HT-29 (cell line): ENCODE measurements at places on chromosomes 12 and 14. TPM values are rescaled to one million over a fixed set of nuclear protein-coding genes. Genes with fewer than 3 reads are reported as not detected.

- no peak for DNase-seq
Observed at GRCh38 chr12:58421990-58422389, 480.6 kb downstream of the ATP23 start.

DNA sequence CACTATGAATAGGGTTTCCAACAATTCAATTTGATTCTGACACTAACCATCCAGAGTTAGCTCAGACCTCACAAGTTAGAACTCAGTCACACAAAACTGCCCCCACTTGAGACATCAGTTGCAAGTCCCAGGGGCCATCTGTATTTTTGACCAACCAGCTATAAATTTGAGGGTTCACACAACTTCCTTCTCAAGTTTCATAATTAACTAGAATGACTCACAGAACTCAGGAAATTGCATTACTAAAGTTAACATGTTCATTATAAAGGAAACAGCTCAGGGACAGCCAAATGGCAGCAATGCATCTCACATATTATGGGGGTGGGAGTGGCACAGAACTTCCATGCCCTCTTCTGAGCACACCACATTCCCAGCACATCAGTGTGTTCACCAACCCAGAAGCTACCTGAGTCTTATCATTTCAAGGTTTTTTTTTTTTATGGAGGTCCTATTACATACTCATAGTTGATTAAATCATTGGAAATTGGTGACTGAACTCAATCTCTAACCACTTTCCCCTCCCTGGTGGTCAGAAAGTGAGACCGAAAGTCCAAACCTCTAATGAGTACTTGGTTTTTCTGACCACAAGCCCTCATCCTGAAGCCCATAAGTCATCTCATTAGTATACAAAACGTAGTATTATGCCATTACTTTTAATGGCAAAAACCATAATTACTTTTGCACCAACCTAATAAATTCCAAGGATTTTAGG is 1721.5 kb upstream of the SEL1L start:
- DNase-seq: no peak

DNA sequence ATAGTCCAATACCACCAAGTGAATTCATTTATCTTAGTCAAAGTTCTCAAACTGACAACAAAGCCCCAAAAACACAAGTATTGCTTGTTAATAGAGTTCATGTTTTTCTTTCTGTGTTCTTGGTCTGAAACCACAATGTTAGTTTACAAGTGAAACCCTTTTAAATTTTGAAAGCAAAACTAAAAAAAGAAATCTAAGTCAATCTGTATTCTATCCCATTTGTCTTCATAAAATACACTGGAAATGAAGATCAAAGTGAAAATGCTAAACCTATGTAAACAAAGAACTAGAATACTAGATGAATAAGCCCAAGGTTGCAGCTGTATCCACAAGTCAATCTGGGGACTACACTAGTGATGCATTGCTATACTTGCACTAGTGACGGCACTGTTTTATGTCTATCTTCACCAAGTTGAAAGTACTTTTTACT is 10.4 kb downstream of the MAP4K5 start:
- DNase-seq: peak; percentile 27

GRCh38 chr12:24850496-24850895 is 98.4 kb downstream of the BCAT1 start:
- DNase-seq: no peak

GRCh38 chr14:21197418-21198205 is 41.7 kb upstream of the OR5AU1 start:
- DNase-seq: no peak

DNA sequence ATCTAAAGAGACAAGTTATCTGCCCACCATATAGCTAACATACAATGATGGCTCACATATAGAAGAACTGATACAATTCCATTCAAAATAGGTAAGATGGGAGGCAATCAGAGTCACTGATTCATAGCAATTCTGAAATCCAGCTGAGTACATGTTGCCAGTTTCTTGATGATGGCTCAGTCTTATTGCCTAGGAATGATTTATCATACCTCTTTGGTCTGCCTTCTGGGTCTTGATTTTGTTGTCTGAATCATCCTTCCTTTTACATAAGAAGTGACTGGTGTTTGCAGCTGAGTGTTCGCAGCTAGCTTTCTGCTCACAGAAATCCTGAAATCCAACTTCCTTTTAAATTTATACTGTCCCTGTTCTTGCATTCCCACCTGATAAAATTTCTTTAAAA is 463.2 kb upstream of the MGAT4C start:
- no peak for DNase-seq

GRCh38 chr12:54016478-54016964 is 7.7 kb downstream of the HOXC8 start:
- peak; percentile 79 for DNase-seq

GRCh38 chr12:110581931-110582275 is 1.2 kb downstream of the PPTC7 start:
- DNase-seq: peak; percentile 36

DNA sequence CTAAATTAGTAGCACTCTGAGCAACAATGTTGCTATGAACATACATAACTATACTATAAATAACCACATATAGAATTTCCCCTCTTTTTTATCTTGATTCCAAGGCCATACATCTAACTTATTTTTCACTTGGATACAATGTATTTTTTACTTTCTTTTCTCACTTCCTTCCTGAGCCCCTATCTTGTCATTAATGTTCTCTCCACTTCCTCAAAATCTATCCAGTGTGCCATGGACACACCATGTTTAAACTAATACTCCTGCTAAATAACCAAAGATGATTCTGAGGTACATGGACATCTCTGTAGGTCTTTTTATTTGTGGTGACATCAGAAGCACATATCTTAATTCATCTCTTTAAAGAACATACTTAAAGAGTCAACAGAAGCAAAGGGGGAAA is 251.2 kb downstream of the C12orf42 start:
- no peak for DNase-seq

GRCh38 chr14:45902241-45902640 is 649.2 kb upstream of the MIS18BP1 start:
- DNase-seq: no peak

GRCh38 chr14:99724196-99724891 is 40.2 kb downstream of the CYP46A1 start:
- no peak for DNase-seq

DNA sequence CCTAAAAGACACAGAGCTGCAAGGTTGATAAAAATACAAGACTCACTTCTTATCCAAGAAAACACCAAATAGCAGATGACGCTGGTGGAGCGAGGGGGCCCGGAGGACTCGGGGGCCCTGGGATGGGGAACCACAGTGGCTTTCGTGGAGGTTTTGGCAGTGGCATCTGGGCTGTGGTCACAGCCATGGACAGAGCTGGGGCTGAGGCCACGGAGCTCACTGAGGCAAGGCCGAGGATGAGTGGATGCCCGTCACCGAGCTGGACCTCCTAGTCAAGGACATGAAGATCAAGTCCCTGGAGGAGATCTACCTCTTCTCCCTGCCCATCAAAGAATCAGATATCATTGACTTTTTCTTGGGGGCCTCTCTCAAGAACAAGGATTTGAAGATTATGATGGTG is 117.2 kb downstream of the PTPRO start:
- DNase-seq: no peak

- DNase-seq: no peak
Observed at GRCh38 chr12:27493260-27493940, 30.6 kb upstream of the PPFIBP1 start.

DNA sequence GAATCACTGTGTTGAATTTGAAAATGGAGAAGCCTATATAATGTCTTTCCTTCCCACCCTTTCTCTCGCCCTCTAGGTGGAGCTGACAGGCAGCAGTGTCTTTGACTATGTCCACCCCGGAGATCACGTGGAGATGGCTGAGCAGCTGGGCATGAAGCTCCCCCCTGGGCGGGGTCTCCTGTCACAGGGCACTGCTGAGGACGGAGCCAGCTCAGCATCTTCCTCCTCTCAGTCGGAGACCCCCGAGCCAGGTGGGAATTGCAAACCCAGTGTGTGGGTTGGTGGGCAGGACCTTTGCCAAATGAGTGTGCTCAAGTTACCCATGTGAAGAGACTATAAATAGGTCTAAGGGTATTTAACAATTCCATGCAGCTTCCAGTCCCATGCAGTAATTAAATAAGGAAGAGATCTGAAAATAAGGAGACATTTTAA is 274.7 kb downstream of the EGLN3 start:
- DNase-seq: peak; percentile 32

- no peak for DNase-seq
Observed at GRCh38 chr12:83074358-83074894, 387.7 kb downstream of the TMTC2 start.

- peak; percentile 41 for DNase-seq
Observed at GRCh38 chr12:95836630-95837239, 22.0 kb upstream of the SNRPF start.

DNA sequence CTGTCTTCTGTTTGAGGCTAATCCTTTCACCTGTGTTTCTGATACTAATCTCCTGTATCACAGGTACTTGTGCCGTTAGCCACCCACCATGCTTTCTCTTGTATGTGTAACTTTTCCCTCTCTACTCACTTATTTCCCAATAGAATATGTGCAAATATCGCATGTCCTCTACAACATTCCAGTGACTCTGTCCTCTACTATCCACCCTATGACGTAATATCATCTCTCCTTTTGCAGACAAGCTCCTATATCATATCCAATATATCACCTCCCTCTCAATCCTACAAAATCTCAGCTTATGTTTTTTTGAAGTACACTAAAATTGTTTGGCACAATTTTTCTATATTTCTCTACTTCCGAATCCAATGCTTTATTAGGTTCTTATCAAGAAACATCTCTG is 232.6 kb upstream of the LRFN5 start:
- DNase-seq: no peak

DNA sequence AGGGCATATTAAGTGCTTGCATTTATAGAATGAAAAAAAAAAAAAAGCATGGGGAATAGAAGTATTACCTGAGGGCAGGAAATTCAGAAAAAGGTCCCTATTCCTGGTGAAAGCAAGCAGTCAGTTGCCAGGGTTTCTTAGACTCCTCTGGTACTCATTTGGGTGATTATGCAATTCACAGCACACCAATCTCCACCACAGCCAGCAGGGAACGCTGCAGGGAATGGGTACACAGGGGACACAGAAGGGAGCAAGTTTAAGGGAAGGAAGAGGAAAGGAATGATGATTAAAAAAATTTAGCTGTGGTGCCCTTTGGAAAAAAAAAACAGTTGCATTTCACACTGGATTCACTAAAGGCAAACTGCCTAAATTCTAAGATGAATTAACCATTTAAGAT is 14.2 kb downstream of the BLTP3B start:
- DNase-seq: peak; percentile 20

DNA sequence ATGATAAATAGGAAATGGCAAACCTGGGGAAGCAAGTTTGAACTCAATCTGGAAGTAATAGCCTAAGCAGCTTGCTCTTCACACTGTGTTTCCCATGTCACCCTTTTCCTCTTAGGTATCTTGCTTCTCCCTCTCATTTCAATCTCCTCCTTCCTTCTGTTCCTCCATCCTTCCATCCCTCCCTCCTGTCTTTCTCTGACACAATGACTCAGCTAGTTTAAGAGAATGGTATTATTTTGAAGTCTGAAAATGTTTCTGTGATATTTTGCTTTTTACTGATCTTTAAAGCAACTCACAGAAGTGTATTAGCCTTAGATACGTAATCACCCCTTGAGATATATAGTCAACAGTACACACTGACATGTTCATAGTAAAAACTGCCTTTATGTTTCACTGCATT is 55.9 kb upstream of the FGD4 start:
- no peak for DNase-seq

GRCh38 chr12:55619354-55620138 is 17.1 kb upstream of the OR10P1 start:
- peak; percentile 96 for DNase-seq

GRCh38 chr12:109949089-109949488 is 47.1 kb downstream of the GIT2 start:
- DNase-seq: no peak

GRCh38 chr12:50050410-50051098 is 6.8 kb upstream of the ASIC1 start:
- no peak for DNase-seq

DNA sequence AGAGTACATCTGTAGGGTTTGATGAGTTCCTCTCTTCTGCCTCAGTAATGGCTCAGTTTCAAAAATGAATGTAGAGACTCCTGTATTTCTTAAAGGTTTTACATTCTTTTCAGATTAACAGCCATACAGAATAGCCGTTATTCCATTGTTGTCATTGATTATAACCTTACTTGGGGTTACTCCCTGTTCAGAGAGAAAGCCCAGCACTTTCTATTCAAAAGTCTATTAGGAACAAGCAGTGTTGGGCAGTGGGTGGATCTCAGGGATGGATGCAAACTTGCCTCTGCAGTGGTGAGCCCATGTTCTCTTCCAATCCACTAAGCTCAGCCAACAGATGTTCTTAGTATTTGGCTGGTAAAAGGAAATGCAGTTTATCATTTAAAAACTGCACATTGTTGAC is 342.6 kb upstream of the E2F7 start:
- DNase-seq: no peak

GRCh38 chr14:56774503-56774902 is 35.8 kb downstream of the OTX2 start:
- no peak for DNase-seq

GRCh38 chr12:89401433-89402058 is 49.2 kb upstream of the DUSP6 start:
- DNase-seq: no peak

DNA sequence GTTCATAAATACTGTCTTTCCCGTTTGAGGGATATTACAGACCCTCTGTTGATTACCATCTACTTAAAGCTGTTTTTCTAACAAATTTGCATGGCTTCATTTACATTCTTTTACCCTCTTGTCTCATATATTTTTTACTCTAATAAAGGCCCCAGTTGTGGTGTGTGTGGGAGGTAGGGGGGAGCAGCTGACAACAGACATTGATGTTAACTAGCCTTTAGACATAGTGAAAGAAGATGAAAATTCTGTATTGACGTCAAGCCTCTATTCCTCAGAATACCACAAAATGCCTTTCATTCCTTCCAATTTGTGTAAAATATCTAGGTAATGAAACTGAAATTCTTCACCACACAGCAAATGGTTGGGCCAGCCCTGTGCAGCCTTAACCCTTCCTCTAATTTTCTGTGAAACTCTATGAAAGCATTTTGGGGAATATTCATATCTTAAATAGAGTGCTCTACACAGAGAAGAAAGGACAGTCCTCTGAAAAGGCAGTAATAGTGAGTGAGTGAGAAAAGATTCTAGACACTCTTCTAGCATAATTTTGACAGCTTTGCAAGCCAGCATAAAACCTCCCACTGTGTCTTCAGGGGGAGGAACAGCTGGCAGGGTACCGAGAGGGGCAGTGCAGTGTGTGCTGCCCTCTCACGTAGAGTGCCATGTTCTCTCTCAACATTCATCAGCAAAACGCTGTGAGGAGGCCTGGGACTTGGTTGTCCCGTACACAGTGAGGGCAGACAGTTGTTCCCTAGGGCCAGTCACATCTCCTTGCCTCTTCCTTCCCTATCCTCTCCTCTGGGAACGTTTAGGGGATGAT is 20.1 kb upstream of the CERS5 start:
- DNase-seq: no peak

The ADAM21 gene
- not detected in 2 replicates for total RNA-seq

The AMIGO2 gene
- 24.3 and 26.2 TPM in 2 replicates for total RNA-seq

The MYF5 gene
- not detected in 2 replicates for total RNA-seq

The PAWR gene
- 255 and 306 TPM in 2 replicates for total RNA-seq

The FAR2 gene
- 19.8 and 23.8 TPM in 2 replicates for total RNA-seq
